ENCODE measurements at places on chromosomes 6 and 20. TPM values are rescaled to one million over a fixed set of nuclear protein-coding genes. Genes with fewer than 3 reads are reported as not detected.

GRCh38 chr6:166770216-166771116, 143.4 kb upstream of the RPS6KA2 start:
- no peak for DNase-seq

DNA sequence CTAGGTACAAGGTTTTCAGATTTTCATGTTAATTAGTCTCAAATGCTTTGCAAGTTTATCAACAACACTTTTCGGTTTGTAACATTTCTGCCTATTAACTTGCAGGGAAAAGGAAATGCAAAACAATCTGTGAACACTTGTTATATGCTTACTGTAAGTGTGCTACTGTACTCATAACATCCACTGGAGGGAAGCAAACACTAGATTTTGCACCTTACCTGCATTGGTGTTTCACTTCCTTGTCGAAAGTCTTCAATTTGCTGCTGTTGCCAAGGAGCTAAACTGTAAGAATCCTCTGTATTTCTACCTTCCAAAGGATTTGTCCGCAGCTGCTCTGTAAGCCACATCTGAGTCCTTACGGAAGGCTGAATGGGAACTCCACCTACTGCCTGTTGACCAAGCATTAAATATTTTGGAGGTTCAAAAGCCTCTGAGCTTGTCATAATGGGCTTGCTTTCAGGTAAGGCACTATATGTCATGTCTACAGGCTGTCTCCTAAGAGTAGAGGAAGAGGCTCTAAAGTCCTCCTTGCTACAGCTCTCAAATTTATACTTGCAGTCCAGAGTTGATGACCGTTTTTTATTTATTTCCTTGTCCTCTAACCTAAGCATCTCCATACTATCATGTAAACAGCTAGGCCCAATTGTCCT, 17.3 kb downstream of the PLN start:
- no peak for DNase-seq

DNA sequence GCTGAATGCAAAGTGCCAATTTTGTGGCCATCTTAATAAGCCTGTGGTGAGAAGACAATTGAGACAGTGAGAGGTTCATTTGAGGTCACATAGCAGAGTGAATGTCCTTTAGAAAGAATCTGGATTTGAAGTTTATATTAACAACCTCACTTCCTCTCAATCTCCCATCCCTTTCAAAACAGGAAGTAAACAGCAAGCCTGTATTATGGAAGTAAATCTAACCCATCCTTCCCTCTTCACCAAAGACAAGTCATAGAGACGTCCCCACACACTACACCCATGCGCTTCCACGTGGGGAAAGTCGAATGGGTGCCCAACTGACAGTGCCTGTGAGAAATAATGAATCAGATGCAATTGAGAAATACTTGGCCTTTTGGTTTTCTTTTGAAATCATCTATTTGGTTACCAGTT, 28.8 kb upstream of the CCND3 start:
- DNase-seq = no peak

The ADTRP gene
- 75.2 TPM for total RNA-seq

- no peak for DNase-seq
These were observed 27.7 kb downstream of the FAM50B start for GRCh38 chr6:3876866-3877265.

GRCh38 chr6:32790306-32790705, 26.5 kb downstream of the HLA-DOB start:
- DNase-seq = no peak

DNA sequence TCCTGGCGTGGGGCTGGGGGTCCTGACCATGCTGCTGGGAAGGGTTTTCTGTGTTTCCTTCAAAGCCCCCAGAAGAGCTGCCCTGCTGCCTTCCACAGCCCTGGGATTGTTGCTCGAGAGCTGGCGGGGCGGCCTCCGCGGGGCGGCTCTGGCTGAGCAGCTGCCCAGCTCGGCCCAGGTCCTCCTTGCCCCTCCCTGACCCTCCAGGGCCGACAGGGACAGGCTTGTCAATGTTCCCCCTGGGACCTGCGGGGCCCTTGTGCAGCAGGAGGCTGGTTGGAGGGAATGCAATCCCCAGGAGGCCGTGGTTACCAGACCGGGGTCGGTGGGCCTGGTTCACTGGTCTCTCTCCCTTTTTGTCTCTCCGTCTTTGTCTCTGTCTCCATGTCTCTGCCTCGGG, 19.9 kb downstream of the GATA5 start:
- DNase-seq = no peak

- no peak for DNase-seq
These were observed 530.7 kb downstream of the NKAIN2 start for GRCh38 chr6:124334359-124334758.

DNA sequence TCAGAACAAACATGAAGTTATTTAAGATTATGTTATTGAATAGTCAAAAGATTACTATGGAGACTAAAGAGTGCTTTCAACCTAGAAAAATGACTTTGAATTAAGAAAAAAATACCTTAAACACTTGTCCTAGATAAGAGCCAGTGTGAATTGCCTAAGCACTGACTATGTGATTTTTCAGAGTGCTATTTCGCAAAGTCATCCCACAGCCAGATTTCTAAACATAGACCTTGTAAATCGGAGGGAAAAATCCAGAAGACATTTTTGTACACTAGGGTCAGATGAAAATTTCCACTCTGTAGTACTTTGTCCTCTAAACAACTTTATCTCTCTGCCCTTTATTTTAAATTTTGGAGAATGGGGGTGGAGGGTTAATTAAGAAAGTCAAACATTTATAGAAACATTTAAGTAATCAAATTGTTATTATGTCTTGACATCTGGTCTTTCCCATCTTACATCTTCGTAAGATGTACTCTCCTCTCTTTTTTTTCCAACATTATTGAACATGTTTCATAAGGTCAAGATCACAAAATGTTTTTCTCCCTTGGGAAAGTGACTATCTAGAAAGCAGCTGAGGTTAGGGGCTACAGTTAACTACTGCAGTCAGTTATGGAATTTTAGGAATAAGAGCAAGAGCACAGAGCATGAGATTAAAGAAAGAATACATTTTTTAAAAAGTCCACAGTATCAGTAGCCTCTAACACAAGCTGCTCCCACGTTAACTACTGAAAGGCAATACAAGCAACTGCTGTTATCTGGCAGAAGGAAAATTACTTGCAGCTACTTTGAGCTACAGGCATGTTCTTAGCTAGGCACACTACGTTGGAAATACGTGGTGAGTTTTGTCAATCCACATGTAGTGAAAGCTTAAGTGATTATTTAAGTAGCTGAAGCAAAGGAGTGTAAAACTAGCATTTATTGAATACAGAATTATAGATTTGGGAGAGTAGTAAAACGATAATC, 648.5 kb downstream of the HTR1B start:
- no peak for DNase-seq

- no peak for DNase-seq
These were observed 28.2 kb upstream of the CCN5 start for GRCh38 chr20:44686934-44687333.

The IMPG1 gene
- total RNA-seq = not detected

- DNase-seq = peak; percentile 98
These were observed 12.3 kb upstream of the TMC2 start for GRCh38 chr20:2523919-2524708.

The OOEP gene
- total RNA-seq = not detected

DNA sequence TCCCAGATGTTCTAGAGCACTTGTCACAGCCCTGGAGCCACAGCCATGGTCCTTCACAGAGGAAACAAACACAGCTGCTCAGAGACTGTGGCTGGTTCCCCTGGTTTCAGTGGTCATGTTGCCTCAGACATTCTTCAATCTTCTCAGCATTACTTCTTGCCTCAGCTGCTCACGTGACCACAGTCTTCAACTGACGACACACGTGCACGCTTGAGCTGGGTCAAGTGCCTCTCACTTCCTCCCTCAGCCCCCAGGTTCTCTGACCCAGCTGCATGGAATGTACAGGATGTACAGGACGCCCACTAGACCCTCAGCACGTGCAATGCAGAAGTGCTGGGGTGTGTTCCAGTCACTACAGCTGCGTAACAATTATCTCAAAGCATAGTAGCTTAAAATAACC, 159.8 kb upstream of the GGTLC1 start:
- DNase-seq = no peak

The CGA gene
- total RNA-seq = not detected

GRCh38 chr6:65989676-65990075, 282.6 kb upstream of the EYS start:
- no peak for DNase-seq

The TNFRSF6B gene
- total RNA-seq = not detected
